Prostate gland (tissue), 2 donors: ENCODE measurements at places on chromosomes 2 and 18.
A peak's percentile ranks its signal among the peaks of the same experiment; 100 is the strongest.

DNA sequence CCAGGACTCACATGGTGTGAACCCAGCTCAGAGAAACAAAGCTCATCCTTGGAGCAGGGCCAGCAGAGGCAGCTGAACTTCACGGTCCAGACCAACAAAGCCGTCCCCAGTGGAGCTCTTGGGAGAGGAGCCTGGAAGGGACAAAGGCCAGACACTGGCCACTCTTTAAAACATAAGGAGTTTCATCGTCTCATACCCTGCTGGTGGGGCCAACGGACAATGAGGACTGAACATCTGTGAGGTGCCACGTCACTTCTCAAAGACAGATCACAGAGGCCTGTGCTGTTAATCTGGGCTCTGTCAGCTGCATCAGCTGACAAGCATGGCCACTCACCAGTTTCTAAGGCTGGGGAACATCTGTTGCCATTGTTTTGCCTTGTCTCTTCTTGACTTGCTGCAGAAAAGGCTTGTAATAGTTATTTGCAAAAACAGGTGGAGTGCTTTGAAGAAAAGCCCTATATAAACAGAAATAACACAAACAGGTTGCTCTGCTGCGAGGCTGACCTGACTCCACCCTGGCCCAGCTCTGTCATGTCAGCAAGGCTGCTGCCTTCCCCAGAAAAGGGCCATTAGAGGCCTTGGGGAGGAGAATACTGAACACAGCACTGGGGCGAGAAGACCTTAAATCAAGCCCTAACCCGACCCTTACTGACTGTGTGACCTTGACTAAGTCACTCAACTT, 68.1 kb upstream of the DAPL1 start:
- DNase-seq = no peak

- DNase-seq = no peak
Observed at GRCh38 chr2:46487667-46488335, 8.4 kb downstream of the TMEM247 start.

DNA sequence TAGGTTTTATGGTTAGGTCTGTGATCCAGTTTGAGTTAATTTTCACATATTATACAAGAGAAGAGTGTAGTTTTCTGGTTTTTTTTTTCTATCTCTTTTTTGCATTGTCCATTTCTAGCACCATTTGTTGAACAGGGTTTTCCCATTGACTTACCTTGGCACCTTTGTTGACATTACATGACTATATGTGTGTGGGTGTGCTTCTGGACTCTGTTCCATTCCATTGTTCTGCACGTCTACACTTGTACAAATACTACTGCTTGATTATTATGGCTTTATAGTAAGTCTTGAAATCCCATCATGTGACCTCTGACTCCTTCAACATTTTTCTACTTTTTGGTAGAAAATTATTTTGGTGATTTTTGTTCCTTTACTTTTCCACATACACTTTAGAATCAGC, 38.7 kb downstream of the UBE2F start:
- no peak for DNase-seq

DNA sequence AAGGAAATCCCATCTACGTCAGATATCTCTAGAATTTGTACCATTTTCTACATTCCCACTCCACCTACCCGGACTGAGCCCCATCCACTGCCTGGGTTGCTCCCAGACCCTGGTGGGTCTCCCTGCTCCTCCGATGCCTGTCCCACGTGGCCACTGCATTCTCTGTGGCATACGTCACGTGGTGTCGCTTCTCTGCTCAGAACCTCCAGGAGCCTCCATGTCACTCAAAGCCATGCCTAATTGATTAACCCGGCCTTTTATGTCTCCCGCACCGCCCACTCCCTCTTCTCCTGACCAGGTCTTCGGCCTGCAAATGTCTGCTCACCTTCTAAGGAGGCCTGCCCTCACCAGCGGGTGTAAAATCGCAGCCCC, 176.6 kb downstream of the HDAC4 start:
- no peak for DNase-seq

DNA sequence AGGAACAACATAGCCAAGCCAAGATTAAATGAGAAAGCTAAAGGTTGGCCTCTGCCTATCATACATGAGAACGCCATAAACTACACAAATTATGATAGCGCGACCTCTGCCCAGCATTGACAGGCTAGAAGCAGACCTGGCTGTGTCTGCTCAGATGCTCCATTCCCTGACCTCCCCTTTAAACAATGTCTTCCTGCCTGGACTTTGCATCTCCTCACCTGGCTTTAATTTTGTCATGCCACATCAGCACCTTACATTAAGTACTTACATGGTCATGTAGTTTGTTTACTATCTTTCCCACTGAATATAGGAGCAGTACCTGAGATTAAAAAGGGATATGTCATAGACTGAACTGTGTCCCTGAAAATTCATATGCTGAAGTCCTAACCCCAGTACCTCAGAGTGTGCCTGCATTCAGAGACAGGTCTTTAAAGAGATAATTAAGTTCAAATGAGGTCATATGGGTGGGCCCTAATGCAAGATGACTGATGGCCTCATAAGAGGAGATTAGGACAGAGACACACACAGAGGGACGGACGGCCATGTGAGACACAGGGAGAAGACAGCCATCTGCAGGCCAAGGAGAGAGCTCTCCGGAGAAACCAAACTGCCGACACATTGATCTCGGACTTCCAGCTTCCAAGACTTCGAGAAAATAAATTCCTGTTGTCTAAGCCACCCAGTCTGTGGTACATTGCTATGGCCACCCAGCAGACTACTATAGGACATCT, 103.7 kb downstream of the BIN1 start:
- no peak for DNase-seq

- no peak for DNase-seq
Observed at GRCh38 chr2:165766326-165766927, 27.6 kb downstream of the GALNT3 start.

GRCh38 chr18:5389356-5389755, 93.8 kb upstream of the ZBTB14 start:
- DNase-seq = no peak

- DNase-seq = no peak
Observed at GRCh38 chr2:46651363-46652099, 172.2 kb downstream of the TMEM247 start.

- DNase-seq = no peak
Observed at GRCh38 chr2:85012855-85013254, 41.9 kb downstream of the KCMF1 start.

GRCh38 chr18:28690836-28691495, 514.0 kb upstream of the CDH2 start:
- DNase-seq = no peak

GRCh38 chr2:112724591-112725525, 4.0 kb downstream of the NT5DC4 start:
- no peak for DNase-seq

DNA sequence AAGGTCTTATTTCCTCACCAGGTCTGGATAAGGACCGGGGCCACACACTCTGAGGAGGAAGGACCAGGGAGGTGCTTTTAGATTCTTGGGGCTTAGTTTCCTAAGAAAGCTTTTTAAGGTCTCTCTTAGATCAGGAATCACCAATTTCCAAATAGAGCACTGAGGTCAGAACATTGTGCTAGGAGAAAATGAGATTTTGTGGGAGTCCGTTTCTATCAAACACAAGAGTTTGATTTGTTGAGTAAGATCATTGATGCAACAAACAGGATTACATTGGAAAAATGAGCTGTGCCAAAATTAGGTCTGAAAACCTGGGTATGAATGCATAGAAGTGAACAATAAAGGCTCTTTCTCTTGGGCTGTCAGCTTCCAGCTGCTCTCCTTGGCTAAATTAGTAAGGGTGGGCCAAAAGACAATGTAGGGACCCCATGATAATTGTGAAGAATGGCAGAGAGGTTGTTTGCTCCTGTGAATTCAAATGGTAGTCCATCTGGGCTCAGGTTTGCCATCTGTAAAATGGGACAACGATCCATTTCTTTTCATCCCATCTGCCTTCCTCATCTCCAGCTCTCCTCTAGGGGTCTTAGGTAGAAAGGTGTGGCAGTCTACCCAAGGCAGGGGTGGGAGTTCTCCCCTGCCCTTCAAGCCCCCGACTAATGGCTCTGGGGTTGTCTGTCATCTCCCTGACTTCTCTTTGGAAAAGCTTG, 20.0 kb downstream of the IGFBP2 start:
- DNase-seq = no peak

DNA sequence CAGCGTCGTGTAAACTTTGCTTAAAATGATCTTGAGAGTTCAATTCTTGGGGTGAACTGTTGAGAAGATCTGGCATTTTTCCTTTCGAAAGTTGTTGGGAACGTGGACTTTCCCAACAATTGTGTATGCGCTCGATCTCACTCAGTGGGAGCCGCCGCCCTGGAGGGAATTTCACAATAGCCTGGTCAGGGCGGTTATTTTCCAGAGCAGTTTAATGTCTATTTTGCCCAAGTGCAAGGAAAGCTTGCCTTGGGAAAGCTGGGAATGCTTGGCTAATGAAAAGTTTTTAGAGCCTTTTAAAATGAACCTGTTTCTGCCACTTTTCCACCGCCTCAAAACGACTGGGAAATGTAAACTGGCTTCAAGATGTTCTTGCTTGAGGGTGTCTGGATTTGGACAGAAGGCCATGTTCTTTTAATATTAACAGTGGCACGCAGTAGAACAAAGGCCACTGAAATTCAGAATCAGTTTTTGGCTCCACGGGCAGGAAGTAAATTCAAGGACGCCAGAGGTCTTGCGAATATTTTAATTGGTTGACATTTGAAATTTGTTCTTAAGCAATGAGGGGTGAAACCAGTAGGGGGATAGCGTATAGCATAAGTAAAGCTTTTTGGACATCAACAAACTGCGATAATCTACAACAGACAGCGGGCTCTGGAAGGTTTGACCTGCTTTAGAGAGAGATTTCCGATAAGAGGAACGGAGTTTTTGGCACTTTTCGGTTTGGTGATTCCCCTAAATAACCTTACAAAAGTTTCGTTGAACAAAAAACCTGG, 1.2 kb downstream of the CFLAR start:
- DNase-seq = peak; percentile 67

DNA sequence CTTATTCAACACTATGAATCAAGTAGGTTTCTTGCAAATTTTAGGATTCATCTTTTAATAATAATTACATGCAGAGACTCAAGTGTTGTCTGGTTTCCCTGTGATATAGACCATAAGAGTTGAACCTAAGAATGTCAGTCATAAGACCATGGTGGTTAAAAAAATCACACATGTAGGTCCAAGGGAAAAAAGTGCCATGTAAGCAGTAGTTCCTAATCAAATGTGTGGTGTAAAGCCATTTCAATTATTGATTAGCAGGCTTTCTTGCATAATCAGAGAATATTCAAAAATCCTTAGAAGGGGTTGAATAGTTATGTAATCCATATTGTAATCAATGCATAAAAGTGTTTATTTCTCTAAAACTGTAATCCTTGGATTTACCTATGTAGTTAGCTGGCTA, 93.8 kb downstream of the DCC start:
- DNase-seq = no peak

DNA sequence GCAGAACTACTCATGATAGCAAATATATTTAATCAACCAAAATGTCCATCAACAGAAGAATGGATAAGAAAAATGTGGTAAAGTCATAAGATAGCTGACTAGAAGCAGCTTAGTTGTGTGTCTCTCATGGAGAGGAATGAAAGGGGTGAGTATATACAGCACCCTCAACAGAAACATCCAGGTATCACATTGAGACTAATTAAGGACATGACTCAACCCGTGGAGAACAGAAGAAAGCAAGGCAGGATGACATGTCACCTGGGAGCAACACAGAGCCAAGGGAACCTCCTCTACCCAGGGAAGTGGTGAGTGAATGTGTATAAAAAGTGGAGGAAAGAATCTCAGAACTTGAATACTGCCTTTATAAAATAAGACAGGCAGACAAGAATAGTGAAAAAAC, 1695.0 kb upstream of the CELF4 start:
- no peak for DNase-seq

DNA sequence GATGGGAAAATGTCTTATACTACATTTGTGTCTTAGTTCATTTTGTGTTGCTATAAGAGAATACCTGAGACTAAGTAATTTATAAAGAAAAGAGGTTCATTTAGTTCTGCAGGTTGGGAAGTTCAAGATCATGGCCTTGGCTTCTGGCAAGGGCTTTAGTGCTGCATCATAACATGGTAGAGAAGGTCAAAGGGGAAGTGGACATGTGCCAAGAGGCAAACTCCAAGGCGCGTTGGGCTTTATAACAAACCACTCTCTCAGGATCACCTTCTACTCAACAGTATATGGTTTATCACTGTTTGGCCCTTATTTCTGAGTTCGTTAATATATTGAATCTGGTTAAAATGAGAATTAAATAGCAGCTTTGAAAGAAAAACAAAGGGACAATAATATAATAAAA, 58.2 kb downstream of the ICA1L start:
- no peak for DNase-seq

GRCh38 chr2:38108907-38109731, 33.2 kb upstream of the CYP1B1 start:
- DNase-seq = no peak

- no peak for DNase-seq
Observed at GRCh38 chr2:78585871-78586270, 439.6 kb upstream of the REG3G start.
